Activated CD8-positive, alpha-beta memory T cell treated with anti-CD3 and anti-CD28 coated beads for 1 hour (primary cell): ENCODE measurements at places on chromosomes 7 and 10.

- DNase-seq, result no peak
Measured at GRCh38 chr10:55966101-55966500, 395.0 kb downstream of the ZWINT start.

- no peak for DNase-seq
Measured at GRCh38 chr10:86289577-86289868, 77.1 kb downstream of the GRID1 start.

DNA sequence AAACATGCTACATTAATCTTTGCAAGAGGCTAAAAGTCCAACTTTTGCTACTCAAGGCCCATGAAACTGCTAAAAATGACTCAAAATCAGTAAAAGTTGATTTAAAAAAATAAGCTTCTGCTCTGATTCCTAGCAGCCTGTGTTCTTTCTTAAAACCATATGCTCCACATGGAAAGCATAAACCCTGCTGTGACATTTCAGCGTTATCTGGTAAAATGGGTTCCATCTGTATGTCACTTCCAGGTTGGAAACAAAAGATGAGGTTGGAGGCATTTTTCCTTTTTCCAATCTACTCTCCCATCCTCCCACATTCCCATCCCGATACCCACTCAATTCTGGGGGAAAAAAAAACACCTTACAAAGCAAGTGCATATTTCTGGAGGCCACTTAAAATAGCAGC lies 439.5 kb downstream of the NEBL start:
- no peak for DNase-seq

GRCh38 chr7:1733206-1733907 lies 63.3 kb downstream of the ELFN1 start:
- no peak for DNase-seq

- no peak for DNase-seq
Measured at GRCh38 chr7:128796327-128796726, 4.6 kb downstream of the CCDC136 start.

- no peak for DNase-seq
Measured at GRCh38 chr10:21975378-21975990, 28.0 kb downstream of the DNAJC1 start.

DNA sequence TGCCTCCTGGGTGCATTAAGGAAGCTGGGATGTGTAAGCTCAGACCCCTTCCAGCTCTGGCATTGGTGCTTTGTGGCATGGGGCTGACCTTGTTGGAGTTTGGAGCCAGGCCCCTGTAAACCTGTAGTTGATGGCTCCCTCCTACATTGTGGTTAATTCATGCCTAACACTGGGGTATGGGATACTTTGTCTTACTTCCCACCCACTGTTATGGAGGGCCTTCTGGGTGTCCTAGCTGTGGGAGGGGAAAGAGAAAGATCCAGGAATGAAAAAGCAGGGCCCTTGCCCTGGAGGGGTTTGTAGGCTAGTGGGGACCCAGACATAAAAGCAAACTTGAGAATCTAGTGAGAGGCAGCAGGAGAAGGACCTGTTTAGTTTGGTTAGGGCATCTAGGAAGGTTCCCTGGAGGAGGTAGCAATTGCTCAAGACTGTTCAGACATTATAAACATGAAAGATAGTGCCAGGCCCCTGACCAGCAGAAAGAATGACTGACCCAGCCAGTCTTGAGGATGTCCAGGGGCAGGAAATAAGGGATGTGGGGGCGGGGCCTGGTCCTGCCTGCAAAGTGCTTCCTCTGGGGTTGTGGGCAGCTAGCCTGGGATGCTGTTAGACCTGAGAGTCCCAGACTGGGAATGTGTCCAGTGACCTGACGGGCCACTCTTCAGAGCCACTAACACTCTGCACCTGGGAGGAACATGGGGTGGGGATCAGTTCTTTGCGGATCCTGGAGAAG lies 6.6 kb downstream of the ADAMTS14 start:
- DNase-seq, result no peak

DNA sequence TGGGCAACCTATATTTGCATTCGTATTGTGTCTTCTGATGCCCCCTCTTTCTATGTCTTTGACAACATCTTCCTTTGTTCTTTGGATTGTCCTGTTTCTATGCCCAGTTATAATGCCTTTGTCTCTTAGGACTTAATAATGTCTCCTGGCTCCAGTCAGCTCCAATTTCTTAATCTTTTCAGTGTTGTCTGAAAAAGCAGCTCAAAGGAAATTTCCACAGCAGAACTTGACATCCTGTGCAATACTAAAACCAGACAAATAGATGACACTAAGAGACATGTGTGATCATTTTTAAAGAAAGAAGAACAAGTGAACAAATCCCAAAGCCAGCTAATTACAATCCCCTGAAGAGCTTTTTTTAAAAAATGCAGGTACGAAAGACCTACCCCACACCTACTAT lies 47.7 kb upstream of the RNF148 start:
- DNase-seq, result no peak

- no peak for DNase-seq
Measured at GRCh38 chr7:99669782-99670181, 10.0 kb downstream of the CYP3A5 start.

- no peak for DNase-seq
Measured at GRCh38 chr7:77933394-77933793, 134.8 kb downstream of the PHTF2 start.

GRCh38 chr7:157551325-157552070 lies 214.7 kb downstream of the DNAJB6 start:
- no peak for DNase-seq

- DNase-seq, result no peak
Measured at GRCh38 chr7:41887416-41887815, 184.5 kb upstream of the INHBA start.

DNA sequence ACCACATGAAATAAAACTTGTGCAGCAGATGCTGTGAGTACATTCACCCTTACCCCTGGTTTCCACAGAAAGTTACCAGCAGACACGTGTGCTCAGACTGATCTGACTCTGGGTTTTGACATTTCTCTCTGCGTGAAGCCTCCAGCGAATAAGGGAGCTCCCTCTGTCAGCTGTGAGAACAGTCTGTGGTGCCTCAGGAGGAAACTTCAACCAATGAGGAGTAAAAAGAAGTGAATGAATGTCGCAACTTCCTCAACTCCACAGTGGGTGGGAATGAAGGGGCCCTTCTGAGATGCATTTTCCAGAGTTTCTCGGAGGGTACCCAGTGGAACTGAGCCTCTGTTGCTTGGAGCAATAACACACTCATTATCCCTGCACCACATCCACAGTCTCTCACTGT lies 743.4 kb downstream of the TNS3 start:
- no peak for DNase-seq

GRCh38 chr10:50601974-50602373 lies 21.8 kb downstream of the SGMS1 start:
- no peak for DNase-seq

DNA sequence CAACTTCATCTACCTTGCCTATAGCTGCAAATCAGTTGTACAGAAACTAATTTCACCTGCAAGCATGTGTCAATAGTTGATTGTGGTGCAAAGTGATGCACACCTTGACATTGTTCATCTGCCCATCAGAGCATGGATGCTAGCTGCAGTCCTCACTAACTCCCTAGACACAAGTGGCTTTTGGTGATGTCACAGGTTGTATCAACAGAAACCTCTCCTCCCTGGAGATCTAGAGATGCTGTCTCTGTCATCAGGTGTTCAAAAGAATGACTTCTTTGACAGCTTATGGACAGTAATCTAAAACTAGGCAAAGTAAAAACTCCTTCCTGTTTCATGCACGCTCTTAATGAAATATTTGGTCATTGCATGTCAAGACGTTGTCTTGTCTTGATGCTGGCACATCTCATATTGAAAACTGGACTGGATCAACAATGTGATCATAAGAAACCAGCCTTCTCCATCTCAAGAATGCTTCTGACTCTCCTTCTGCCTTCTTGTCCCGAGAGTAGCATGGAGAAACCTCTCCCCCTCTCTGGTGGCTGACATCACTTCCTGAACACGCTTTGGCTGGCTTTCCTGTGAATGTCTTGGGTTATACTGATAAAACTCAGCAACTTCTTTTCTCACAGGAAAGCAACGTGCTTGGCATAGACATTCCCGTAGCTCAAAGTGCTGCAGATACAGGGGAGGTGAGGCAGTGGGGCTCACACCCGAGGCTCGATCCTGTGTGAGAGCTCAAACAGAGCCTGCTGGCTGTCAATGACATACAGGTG lies 176.2 kb upstream of the CDCA7L start:
- DNase-seq, result no peak

GRCh38 chr7:129376076-129376777 lies 58.0 kb upstream of the STRIP2 start:
- DNase-seq, result peak; percentile 6

- no peak for DNase-seq
Measured at GRCh38 chr10:2921956-2922680, 145.2 kb upstream of the PFKP start.

DNA sequence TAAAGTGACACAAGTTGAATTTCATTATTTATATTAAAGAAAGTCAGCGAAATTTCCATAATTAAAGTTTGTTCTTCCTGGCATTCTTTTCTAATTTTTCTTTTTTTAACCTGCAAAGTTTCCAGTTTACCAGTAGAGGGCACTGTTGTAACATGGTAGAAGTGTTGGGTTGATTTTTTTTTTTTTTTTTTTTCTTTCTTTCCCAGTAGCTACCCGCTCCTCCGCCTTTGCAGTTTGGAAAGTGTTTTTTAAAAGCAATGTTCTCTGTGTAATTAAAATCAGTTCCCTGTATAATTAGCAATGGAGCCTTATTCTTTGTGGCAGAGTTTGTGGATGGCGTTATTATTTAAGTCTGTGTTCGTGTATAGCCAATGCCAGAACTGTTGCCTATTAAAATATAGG lies 53.7 kb downstream of the TAF3 start:
- no peak for DNase-seq
